AG09319 (cell line): ENCODE measurements at places on chromosomes 7 and 10.

- DNase-seq = no peak
Measured at GRCh38 chr10:114228156-114228555, 10.9 kb upstream of the VWA2 start.

DNA sequence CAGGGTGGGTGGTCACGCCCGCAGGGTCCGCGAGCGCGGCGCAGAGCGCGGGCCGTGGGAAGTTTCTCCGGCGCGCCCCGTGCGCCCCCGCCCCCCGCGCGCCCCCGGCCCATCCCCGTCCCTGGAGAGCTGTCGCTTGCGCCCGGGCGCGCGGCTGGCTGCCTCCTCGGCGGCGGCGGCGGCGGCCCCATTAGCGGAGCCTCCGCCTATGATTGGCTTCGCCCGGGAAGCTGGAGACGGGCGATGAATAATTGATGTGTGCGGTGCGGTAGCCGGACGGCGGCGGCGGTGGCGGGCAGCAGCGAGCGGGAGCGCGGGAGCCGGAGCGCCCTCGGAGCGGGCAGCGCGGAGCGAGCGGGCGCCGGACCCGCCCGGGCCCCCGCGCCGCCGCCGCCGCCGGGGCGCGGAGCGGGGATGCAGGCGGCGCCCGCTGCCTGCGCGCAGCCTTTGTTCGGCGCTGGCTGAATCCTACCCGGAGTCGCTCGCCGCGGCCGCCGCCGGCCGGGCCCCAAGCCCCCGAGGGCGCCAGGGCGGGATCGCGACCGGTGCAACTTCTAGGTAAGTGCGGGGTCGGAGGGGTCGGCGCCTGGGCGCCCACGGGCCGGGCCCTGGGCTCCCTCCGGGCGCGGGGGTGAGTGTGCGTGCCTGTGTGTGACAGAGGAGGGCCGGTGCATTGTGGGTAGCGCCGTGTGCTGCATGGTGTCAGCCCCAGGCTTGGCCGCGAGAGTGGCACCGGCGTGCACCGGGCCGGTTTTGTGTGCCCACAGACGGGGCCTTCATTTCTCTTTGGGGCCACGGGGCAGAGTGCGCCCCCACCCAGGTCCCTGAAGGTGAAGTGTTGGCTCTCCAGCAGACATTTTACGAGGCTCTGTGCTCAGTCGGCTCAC, 103.8 kb upstream of the PPIF start:
- DNase-seq = no peak

DNA sequence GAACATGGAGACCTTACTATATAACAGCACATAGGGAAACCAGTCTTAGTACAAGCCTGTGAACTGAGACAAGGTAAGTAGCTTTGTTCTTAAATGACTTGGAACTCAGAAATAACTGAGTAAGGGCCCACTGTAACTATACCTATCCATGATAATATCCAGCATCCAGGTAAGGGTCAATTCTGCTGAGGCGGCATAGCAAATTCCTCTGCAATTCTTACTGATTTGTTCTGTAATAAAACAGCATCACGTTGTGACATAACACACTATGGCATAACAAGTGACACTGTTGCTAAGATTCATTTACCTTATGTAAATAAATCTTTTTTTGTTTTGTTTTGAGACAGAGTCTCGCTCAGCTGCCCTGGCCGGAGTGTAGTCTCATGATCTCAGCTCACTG, 97.4 kb downstream of the JMJD1C start:
- DNase-seq = no peak

- no peak for DNase-seq
Measured at GRCh38 chr10:112615269-112615668, 168.3 kb downstream of the VTI1A start.

- no peak for DNase-seq
Measured at GRCh38 chr7:64871761-64872160, 31.3 kb upstream of the ZNF273 start.

- no peak for DNase-seq
Measured at GRCh38 chr10:119281581-119282071, 74.3 kb downstream of the GRK5 start.

DNA sequence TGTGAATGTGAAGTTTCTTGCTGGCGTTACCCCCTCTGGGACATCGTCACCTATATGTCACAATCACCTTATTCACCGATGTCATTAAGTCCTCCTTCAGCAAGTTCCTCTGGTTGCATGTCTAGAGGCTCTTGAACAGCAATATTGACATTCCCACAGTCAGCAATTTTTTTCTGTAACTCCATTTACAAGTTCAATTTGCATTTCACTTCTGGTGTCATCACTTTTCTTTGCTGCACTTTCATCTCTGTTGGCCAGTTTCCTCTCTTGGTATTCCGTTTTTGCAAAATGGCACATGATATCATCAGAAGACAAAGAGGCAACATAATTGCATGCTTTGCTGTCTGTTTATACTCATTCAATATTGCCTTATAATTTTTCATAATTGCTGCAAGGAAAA, 69.8 kb downstream of the SRI start:
- DNase-seq = no peak

- DNase-seq = no peak
Measured at GRCh38 chr7:17903337-17903736, 37.0 kb downstream of the SNX13 start.

DNA sequence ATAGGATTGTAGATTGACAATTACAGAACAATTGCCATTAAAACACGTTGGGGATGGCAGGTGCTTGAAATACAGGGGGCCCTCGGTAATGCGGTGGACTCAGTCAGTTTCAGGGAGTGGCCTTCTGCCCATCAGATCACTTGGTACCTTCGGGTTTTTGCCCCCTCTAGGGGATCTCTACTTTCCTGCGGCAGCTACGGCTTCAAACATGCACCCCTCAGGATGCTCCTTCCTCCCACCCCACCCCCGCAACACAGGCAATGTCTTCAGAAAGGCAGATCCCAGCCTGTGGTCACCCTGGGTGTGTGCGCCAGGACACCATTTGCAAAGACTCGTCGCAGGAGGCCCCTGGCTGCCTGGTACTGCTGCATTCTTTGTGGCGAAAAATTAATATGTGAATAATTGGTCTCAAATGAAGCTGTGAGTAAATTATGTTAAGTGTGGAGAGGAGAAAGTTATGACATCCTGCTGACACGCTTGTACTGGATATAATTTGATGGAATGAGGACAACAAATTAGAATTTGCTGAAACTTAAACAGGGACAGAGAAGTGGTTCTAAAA, 431.0 kb upstream of the MKI67 start:
- no peak for DNase-seq

- no peak for DNase-seq
Measured at GRCh38 chr7:131196803-131197202, 130.9 kb upstream of the MKLN1 start.

DNA sequence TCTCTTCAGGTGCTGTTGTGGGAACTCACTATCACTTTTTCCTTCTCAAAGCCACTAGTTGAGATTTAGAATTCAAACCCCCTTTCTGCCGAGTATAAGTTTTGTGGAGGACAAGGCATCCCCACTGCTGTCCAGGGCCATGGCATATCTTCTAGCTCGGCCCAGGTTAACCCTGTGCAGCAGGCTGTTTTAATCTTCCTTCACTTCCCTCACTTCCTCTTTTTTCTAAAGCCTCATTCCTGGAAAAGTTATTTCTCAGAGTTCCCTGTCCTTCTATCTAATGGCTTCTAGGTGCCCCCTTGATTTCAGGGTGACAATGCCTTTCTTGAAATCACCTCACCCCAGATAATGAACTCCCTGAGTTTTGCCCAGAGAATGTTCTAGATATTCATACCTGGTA, 222.3 kb downstream of the SNX10 start:
- no peak for DNase-seq

DNA sequence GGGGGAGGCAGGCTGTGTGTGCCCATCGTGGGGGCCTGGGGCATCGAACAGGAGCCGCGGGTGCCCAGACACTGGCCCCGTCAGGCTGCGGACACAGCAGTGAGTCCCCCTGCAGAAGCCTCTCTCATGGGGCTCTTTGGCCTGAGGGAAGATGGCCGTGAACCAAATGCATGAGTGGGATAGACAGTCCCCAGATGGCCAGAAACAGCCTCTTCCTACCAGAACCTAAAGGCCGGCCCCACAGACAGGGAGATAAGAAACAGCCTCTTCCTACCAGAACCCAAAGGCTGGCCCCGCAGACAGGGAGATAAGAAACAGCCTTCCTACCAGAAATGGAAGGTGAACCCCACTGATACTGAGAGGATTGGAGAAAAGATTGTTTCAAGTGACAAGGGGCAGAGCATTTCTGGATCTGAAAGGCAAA, 16.6 kb downstream of the IDI2 start:
- DNase-seq = no peak

DNA sequence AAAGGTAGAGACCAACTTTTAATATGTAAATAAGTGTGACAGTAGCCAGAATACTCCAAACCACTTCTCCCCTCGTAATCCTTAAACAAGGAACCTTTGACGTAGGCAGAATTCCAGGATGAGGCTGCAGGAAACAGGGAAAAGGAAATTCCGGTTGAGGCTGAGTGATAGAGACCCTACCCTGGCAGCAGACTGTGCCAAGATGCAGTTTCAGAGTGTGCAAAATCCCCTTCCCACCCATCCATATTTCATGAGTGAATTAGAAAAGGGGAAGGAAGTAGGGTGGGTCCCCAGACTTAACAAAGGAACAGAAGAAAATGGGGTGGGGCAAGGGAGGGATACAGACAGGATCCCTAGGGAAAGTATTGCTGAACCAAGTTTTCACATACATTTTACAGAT, 143.0 kb downstream of the RAPGEF5 start:
- no peak for DNase-seq

- no peak for DNase-seq
Measured at GRCh38 chr10:63672491-63672890, 151.3 kb downstream of the REEP3 start.

- no peak for DNase-seq
Measured at GRCh38 chr7:5359344-5359743, 64.3 kb downstream of the TNRC18 start.

DNA sequence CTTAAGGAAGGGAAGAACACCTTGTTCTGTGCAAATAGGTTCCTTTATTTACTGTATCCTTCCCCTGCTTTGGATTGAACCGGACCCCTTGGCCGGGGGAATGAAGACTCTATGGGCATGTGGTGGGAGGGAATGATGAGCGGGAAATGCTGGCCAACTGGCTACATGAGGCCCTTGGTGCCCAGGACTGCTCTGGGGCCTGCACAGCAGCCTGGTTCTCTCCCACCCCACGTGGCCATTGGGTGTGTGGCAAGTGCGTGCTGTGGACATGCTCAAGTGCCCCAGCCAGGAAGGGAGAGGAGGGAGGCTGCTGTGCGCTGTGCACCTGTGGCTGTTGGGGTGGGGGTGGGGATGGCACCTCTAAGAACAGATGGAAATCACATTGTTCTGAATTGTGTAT, 917.0 kb upstream of the GHITM start:
- no peak for DNase-seq

- no peak for DNase-seq
Measured at GRCh38 chr7:108120196-108120595, 10.0 kb downstream of the LAMB4 start.

GRCh38 chr7:41977151-41977651, 259.8 kb downstream of the GLI3 start:
- DNase-seq = no peak

DNA sequence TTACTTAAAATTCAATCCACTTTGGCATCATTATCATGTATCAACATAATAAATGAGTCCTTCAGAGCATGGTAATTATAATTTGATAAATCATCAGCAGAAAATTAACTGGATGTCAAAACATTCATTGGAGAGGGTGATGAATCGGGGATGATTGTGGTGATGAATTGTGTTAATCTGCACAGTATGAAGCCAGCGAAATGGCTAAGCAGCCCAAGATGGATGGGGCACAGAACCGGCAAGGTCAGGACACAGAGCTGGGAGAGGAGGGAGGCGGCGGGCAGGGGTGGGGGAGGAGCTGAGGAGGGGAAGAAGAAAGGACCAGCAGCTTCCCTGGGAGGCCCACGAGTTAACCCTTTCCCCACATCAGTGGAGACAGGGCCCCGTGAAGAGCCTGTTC, 536.1 kb downstream of the LRMDA start:
- no peak for DNase-seq

DNA sequence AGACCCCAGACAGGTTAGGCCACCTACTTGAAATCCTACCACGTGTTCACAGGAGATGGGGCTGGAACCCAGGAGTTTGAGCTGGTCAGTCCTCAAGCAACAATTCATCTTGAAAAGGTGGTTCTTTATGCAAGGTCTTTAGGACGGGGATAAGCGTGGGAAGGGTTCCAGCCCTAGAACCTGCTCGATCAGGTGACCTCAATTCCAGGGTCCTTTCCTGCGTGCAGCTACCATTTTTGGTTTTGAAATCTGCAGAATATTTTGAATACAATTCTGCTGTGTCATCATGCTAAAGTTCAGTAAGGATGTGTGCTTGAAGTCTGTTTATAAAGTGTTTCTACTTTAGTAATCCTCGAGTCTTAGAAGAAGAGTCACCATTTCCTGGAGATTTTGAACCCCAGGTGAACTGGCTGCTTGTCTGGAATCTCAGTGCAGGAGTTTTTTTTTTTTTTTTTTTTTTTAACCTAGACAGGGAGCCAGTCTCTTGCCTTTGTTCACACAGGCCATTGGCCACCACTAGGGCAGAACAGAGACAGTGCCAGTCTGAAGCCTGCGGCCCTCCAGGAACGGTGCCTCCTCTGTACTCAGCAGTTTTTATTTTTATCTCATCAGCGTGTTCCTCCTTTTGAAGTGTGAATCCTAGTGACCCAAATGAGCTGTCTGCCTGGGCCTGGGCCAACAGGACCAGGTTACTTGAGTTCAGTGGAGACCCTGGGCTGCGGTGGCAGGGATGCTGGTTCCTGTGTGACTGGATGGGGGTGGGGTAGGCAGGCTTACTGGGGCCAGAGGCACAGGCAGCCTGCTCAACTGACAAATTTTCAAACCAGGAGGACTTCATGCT, 54.6 kb downstream of the EEPD1 start:
- no peak for DNase-seq

DNA sequence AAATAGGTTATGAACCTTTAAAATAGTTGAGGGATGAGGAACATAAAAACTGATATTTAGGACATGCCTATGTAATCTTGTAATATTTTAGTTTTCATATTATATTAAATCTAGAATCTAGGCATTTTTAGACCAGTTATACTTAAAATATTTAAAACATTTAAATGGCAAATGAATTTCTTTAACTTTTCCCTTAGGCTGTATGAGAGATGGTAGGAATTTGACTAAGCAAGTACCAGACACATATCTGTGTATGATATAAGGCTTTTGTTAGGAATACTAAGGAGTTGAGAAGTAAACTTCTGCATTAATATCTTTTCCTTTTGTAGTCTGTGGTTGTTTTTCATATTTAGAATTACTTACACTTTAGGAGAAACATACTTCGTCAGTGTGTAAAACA, 25.1 kb downstream of the SEPTIN7 start:
- DNase-seq = no peak

DNA sequence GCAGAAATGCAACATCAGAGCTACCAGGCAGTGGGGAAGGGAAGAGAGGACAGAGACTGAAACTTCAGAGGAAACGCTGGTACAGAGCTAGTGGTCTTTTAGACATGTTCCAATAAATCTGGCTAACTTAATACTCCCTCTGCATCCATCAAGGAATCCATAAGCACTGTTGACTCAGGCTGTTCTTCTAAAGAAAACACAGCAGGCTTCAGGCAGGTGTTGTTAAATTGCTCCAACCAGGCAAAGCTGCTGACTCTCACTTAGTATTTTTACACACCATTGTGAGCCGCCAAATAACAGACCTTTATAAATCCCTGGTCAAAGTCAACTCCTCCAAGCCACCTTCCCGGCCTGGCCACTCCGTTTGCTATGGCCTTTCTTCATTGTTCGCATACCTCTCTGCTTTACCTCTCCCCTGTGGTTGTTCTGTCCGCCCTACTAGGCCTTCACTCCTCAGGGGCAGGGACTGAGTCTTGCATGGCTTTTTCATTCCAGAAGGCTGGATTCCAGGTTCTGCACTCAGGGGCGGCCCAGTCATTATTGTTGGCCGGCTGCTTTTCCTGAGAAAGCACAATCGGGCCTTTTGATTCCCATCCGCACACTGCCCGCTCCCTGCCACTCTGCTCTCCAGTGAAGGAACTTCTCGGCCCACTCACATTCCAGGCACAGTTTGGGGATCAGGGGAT, 18.4 kb downstream of the CREB3L2 start:
- DNase-seq = no peak
